ENCODE measurements at places on chromosomes 12 and 14.

DNA sequence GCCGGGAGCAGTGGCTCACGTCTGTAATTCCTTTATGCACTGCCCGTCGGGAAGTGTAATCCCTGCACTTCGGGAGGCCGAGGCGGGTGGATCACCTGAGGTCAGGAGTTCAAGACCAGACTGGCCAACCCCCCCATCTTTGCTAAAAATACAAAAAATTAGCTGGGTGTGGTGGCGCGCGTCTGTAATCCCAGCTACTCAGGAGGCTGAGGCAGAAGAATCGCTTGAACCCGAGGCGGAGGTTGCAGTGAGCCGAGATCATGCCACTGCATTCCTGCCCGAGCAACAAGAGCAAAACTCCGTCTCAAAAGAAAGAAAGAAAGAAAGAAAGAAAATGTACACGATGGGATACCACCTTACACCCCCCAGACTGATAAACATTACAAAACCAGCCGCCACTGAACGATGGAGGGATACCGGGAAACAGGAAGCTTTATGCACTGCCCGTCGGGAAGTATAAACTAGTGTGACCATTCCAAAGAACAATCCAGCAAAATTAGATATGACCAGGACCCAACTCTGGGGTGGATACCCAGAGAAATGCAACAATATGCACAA, 1.1 kb downstream of the ABCD4 start:
- no peak for DNase-seq

- DNase-seq = no peak
Measured at GRCh38 chr12:77845831-77846230, 15.1 kb downstream of the NAV3 start.

GRCh38 chr12:2432856-2433255, 361.9 kb upstream of the FKBP4 start:
- DNase-seq = no peak

DNA sequence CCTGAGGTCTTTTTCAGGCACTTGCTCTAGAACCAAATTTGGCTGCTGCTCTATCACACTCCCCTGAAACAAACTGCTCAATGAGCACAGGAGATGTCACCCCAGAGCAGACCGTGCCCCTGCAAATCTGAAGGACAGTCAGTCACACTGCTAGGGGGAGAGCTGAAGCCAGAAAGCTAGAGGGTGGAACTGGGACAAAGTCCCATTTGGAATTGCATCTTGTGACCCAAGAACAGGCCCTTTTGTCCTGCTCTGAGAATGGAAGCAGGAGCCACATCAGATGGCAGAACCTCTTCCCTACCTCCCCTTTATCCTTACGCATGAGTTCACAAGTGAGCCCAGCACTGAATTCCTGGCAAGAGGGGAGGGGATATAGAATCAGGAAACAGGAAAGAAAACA, 64.7 kb downstream of the MAP3K9 start:
- no peak for DNase-seq

GRCh38 chr12:26749781-26750180, 83.2 kb downstream of the ITPR2 start:
- no peak for DNase-seq

- no peak for DNase-seq
Measured at GRCh38 chr12:112962561-112962960, 15.8 kb upstream of the OAS2 start.

DNA sequence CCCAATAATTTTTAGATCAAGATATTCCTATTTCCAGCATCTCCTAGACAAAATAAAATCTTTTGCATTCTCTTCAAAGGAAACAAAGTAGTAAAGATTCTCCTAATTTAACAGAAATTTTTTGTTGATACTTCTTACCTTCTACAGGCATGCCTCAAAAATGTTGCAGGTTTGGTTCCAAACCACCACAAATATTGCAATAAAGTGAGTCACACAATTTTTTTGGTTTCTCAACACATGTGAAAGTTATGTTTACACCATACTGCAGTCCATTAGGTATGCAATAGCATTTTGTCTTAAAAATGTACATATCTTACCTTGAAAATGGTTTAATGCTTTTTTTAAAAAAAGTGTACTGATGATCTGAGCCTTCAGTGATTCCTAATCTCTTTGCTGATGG, 65.6 kb upstream of the USP15 start:
- DNase-seq = no peak

DNA sequence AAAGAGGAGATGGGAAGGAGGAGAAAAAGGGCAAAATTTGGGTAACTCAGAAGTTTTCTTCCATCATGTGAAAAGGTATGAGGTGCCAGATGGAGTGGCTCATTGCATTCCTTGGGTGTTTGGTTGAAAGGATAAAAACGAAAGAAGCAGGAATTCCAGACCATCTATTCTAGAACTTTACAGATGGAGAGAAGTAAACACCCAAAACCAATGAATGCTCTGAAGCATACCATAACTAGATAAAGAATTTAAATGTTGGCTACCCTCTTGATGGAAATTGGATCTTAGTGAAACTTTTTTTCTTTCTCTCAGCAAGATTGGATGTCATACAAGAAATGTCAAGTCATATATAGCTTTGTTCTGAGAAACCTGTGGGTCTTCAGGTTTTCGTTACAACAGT, 175.6 kb upstream of the FAR2 start:
- no peak for DNase-seq

DNA sequence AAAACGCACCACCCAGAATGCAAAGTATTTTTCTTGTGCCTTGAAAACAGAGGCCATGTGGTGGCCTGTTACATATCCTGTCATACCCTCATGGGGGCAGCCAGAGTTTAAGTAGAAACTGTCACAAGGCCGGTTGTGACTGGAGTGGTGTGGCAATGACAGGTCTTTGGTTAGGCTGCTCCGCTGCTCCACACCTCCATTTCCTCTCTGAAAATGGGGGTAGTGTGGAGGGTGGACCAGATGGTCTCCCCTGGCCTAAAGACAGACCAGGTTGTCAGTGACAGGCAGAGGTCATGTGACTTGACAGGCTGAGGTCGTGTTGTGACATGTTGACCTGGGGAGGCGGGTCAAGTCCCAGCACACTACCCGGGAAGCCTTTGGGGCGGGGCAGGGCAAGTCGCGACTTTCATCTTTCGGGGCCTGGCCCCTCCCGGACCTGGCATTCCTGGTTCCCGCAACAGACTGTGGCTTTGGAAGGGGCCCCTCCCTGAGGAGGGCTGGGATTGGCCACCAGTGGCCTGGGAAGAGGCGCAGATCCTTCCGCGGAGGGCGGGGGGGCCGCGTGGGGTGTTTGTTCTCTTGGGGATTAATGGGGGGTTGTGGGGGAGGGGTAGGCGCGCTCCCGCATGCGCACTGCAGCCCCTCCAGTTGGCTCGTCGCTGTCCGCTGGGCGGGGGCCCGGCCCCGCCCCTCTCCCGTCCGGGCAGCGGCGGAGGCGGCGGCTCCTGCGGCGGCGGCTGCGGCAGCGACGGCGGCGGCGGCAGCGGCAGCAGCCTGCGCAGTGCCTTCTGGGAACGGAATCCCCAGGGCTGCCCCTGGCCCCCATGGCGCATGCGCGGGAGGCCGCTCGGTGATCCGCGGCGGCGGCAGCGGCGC, at the start of gene MBD6:
Gene MBD6 (plus strand): TSS at position 814 of the 876 bp plus-strand sequence. CDS start 1,480 bp downstream, outside the sequence.
- peak; percentile 72 for DNase-seq

DNA sequence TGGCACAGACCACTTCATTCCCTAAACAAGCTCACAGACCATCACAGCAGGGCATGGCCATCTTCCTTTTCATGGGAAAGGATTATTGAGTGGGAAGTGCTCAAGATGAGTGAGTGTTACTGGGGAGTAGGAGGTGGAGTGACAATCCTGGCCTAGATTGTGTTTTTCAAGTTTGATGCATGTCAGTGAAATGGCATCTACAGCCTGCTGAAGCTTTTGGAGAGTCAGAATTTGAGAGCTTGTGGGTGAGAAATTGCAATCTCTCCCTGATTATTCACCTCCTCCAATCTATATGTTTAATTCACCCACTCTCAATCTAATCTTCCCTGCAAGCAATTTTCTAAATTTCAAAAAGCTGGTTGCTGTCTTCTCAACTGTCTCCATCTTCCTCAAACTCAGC, 156.1 kb upstream of the G2E3 start:
- DNase-seq = no peak

DNA sequence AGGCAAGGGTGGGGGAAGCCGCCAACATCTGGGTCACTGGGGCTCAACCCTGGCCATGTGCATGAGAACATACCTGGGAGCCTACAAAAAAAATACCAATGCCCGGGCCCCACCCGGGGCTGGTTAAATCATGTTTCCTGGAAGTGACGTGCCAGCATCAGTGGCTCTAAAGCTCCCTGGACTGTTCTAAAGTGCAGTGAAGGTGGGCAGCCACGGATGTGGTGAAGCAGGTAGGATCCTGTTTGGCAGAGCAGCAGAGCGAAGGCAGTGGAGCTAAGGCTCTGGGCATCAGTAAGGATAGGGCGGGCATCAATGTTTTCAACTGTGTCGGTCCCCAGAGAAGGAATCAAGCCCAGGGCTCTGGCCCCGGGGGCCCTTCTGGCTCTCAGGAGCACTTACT, 525 bp upstream of the GPR68 start:
- no peak for DNase-seq

DNA sequence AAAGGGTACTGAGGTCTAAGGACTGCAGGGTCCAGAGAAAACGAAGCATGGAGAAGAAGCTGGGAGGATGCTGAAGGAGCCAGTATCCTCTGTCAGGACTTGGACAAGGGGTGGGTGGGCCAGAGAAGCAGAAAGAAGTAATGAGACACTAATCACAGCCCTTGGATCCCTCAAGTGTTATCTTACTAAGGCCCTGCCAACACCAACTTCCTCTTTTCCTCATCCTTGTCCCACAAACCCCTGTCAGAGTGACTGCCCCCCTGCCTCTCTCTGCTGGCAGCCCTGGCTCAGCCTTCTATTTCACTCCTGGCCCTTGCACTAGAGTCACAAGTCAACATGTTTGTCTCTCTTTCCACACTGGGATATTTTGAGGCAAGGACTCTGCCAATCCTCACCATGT, 3.8 kb upstream of the ASIC1 start:
- no peak for DNase-seq

DNA sequence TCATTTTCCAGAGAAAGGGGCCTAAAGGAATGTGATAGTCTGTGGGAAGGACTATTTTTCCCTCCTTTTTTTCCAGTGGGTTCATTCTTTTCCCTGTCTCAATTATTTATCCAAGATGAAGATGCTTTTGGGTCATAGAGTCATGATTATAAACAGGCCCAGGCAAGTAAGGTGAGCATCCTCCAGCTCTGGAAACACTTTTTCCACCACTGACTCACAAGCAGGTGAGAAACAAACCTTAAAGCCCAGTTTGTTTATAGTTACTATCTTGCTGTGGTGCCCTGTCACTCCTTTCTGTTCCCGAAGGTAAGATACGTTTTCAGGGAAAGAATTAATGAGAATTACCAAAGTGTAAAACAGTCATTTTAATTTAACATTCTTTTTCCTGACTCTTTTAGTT, 107.7 kb upstream of the IFNG-AS1 start:
- DNase-seq = no peak

DNA sequence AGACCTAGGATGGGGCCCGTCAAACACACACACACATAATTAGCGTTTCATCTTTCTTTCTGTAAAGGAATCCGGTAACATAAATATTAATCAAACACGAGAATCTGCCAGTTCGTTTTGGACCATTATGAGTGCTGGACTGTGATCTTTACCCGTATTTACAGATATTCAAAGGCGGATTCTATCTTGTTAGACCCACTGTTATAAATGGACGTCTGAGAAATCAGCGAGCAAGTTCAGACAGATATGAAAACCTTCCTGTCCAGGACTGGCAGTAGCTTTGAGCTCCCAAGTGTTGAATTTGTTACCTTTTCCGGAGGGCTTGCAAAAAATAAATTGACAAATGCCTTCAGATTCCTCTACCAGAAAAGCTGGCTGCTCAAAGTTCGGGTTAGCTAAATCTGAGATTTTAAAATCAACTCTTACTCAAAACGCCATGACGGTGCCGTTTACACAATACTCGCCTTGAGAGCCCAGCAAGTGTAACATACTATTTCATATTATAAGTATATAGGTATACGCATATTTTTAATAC, 27.6 kb downstream of the BCL11B start:
- no peak for DNase-seq

DNA sequence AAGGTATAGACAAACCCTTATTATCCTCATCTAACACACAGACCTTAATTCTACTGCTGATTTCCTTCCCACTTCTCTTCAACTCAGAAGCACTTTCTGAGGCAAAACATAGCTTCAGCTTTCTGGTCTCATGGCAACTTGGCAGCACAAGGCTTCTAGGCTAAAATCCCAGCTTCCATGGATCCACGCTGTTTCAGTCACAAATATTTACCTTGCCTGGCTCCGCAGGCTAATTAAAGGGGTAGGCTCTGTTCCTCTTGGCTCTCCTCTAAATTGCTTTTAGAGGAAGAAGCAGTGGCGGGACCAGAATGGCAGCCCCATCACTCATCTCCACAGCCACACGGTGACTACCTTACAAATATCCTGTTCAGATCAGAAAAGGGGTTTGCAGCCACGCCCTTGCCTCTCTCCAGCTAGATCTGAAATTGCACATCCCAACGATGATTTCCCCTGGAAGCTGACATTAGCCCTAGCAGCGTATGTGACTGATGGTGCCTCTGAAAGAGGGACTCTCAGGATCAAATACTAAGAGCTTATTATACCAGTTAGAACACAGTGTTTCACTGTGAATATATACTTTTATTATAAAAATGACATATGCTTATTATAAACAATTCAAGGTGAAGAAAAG, 221.5 kb upstream of the NUDT4 start:
- no peak for DNase-seq

DNA sequence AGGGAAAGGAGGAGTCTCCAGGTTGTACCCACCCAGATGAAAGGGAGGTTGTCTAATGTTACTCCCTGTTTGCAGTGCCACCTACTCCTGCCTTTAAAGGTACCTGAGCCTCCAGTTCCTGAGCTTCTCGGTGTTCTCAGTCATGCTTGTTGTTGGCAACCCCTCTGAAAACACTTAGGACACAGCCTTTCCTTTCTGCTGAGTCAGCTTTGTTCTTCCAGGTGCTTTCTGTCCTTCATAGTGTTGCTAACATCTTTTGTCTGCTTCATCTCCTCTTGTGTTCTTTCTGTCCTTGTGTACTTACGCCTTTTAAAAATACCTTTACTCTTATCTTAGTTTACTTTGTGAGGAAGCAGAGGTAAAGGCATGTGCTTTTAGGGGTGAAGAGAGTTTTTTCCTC, 97.0 kb upstream of the NEDD1 start:
- no peak for DNase-seq

- no peak for DNase-seq
Measured at GRCh38 chr14:75896341-75896740, 85.5 kb downstream of the TGFB3 start.

- no peak for DNase-seq
Measured at GRCh38 chr12:3158851-3159465, 81.8 kb downstream of the TSPAN9 start.

GRCh38 chr14:37203423-37203822, 5.7 kb downstream of the MIPOL1 start:
- DNase-seq = no peak

GRCh38 chr14:59236195-59236594, 47.7 kb downstream of the DAAM1 start:
- no peak for DNase-seq

GRCh38 chr14:85595981-85596380, 66.0 kb downstream of the FLRT2 start:
- DNase-seq = no peak

- DNase-seq = no peak
Measured at GRCh38 chr14:55813630-55814029, 233.6 kb downstream of the KTN1 start.

All from RCC 7860 (cell line).